AG20443 (cell line): ENCODE measurements at places on chromosomes 6 and 20.
A peak's percentile ranks its signal among the peaks of the same experiment; 100 is the strongest.

DNA sequence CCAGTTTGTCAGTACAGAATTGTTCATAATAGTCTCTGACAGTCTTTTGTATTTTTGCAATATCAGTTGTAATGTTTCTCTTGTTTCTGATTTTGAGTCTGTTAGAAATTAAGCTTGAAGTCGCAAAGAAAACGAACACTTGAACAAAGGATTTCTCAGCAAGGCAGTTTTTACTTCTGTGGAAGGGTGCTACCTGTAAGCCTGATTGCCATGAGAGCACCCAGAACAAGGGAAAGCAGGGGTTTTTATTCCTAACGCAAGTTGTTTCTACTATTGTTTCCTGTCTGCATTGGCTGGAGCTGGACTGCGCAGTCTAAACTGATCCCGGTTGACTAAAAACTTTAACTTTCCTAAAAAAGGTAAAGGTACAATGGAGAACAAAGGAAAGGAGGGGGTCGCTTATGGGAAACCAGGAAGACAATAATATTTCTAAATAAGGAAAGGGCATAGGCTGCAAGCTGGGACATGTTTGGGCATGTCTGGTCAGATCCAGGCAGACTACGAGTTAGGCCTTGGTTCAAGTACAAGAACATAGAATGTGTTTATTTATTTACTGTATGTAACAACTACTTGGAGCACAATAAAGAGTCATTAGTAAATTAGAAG is 28.5 kb downstream of the HLA-B start:
- DNase-seq = no peak

GRCh38 chr6:37589941-37590340 is 90.2 kb upstream of the CCDC167 start:
- no peak for DNase-seq

DNA sequence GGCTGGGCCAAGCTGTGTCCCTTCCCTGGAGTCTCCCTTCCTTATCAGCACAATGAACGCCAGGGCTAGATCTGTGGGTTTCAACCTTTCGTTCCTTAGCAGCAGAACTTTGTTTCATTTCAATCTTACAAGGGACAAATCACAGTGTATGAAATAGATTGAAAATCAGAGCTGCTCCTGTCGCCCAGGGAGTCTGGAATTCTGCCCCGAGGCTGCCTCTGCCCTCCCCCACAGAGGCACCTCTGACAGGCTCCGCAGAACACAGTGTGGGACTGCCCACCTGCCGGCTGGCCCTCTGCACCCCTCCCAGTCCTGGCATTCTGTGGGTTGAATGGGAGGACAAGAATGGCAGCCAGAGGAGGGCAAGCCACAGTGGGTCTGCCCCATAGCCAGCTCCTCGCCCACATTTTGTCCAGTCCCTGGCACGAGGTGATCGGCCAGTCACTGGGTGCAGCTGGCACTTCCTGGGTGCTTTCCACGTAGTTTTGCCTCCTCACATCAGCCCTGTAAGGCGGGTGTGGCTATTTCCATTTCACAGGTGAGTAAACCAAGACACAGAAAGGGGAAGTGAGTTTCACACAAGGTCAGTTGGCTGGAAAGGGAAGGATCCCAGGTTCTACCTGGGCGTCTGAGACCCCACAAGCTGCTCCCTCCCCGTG is 26.1 kb downstream of the MANBAL start:
- no peak for DNase-seq

DNA sequence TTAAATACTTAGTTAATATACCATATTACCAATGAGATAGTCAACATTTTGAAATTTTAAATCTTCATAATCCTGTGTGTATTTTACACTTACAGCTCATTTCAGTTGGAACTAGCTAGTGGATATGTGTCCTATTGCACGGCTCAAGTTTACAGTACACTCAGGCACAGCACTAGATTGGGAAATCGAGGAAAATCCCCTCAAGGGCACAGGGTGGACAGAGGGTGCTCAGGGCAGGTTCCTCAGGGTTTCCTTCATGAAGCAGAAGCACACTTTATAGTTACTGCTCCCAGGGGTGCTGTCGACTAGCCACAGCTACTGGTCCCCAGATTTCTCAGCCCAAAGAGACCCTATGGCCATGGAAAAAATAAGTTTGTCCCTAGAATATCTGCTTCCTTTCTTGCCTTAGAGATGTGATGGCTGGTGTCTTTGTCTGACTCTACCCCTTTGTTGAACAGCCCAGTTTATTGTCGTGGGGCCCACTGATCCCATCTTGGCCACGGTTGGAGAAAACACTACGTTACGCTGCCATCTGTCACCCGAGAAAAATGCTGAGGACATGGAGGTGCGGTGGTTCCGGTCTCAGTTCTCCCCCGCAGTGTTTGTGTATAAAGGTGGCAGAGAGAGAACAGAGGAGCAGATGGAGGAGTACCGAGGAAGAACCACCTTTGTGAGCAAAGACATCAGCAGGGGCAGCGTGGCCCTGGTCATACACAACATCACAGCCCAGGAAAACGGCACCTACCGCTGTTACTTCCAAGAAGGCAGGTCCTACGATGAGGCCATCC is 1.5 kb downstream of the BTN2A1 start:
- DNase-seq = no peak

GRCh38 chr20:25669826-25670422 is 26.7 kb downstream of the ZNF337 start:
- DNase-seq = peak; percentile 73

DNA sequence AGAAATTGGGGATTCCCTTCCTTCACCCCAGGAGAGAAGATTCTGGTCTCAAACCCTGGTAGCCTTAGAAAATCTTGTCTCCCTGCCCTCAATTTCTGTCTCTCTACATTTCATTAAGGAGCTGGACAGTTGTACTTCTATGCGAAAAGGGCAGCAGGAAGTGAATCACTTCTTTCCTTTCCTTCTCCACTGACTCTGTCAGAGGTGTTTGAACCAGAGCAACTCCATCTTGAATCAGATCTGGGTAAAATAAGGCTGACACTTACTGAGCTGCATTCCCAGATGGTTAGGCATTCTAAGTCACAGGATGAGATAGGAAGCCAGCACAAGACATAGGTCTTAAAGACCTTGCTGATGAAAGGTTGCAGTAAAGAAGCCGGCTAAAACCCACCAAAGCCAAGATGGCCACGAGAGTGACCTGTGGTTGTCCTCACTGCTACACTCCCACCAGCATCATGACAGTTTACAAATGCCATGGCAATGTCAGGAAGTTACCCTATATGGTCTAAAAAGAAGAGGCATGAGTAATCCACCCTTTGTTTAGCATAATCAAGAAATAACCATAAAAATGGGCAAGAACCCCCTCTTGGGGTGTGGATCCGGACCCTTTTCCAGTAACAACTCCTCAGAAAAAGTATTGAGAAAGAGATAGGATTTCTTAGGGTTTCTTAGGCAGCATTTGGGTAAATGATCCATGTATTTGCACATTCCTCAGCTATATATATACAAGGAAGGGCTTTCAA is 95.8 kb upstream of the PLCB4 start:
- DNase-seq = no peak

DNA sequence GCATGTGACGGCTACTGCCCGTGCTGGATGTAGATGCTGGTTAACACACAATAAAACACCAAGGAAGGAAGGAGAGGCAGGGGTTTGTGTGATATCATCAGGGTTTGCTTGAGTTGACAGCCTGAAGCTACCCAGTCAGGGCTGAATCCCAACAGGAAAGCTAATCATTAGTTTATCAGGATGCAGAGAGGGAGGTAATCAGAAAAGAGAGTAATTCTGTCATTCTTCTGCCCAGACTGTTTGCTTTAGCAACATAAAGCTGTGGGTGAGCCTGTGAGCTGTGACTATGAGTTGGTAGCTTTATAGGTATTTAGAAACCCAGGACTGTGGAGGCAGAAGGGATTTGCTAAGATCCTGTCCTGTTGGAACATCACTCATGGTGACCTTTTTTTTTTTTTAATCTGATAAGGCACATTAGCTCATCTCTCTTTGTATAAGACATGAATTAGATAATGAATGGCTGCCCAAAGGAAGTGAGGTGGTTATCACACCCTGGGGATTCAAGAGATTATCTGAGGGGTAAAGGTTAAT is 79.3 kb downstream of the CAP2 start:
- no peak for DNase-seq

GRCh38 chr20:17925141-17925939 is 43.3 kb downstream of the SNX5 start:
- DNase-seq = no peak

- DNase-seq = no peak
Observed at GRCh38 chr6:69732640-69733039, 64.2 kb downstream of the LMBRD1 start.

DNA sequence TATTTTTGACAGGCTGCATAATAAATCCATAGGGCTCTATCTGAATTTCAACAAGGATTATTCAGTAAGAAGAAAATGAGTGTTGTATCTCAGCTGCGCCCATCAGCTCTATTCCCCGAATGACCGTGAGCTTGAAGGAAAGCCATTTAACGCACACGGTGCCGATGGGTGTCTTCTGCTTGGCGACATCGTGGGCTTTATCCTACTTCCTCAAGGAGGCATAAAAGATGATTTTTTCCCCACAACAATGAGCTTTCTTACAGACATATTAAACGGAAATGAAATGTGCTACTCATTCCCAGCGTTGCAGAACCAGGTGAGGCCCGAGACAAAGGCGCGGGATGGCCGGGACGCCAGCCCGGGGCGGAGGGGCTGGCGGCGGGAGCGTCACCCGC is 710 bp downstream of the DYNLT1 start:
- no peak for DNase-seq

DNA sequence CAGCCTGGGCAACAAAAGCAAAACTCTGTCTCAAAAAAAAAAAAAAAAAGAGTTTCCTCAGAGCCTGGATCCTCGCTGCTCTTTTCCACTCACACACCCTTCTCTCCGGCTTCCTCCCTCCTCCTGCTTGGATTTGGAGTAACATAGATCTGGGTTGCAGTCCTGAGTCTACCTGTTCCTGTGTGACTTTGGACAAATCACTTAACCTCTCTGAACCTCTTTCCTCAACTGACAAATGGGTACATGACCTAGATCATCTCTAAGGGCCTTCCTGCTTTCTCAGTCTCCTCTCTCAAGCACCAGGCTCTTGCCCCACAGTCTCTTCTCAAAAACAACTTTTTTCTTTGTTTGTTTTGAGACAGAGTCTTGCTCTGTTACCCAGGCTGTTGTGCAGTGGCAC is 5.6 kb upstream of the R3HDML start:
- DNase-seq = no peak

DNA sequence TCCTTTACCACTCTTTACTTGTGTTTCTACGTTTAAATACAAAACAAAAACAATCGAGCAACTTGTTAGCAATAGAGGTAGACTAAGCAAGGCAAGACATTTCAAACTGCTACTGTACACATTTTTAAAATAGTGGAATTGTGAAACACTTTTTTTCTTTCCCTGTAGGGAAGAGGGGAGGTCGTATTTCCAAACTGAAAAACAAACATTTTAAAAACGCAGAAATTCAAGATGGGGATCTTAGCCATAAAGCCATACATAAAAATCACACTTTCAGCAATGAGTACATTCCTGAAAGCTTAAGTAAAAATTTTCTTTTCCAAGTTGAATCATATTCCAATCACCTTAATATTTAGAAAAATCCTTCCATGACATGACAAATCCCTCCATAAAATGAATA is 267.6 kb downstream of the LAMA2 start:
- DNase-seq = no peak

- DNase-seq = peak; percentile 23
Observed at GRCh38 chr6:144064402-144065212, 30.8 kb downstream of the SF3B5 start.

- DNase-seq = peak; percentile 36
Observed at GRCh38 chr6:36679043-36679833, 724 bp downstream of the CDKN1A start.

GRCh38 chr6:149750136-149750609 is 632 bp downstream of the PCMT1 start:
- DNase-seq = peak; percentile 67

- no peak for DNase-seq
Observed at GRCh38 chr6:38443352-38444144, 196.2 kb downstream of the BTBD9 start.

- no peak for DNase-seq
Observed at GRCh38 chr6:106199331-106199730, 113.2 kb downstream of the PRDM1 start.

GRCh38 chr20:32456869-32457478 is 98.8 kb downstream of the ASXL1 start:
- peak; percentile 93 for DNase-seq

DNA sequence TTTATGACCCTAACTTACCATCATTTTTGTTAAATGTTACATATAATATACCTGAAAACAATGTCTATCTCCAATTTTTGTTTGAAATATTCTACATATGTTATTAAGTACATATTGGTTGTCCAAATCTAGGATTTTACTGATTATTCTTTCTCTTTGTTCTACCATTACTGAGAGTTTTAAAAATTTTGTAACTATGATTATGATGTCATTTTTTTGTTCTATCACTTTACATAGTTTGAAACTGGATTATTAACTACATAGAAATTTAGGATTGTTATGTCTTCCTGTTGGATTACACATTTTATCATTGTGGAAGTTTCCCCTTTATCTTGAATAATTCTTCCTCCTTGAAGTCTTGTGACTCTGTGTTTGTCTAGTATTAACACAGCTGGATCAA is 41.2 kb downstream of the LINC00237 start:
- no peak for DNase-seq

- DNase-seq = no peak
Observed at GRCh38 chr6:66526061-66526460, 819.0 kb upstream of the EYS start.

DNA sequence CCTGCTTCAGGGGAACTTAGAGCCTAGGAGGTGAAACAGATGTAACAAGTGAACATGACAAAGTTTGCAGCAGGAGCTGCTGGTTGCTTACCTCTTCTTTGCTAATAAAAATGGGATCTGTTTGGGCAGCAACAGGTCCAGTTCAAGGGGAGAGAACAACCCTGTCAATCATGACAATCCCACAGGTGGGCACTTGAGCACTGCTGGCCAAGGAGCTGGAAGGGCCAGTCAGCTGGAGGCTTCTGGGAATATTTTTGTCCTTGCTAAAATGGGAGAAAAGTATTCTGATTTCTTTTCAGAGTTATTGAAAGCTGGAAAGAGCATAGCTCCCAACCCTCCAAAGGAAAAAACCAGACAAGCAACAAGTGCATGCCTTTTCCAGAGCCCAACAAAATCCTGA is 477.7 kb upstream of the SULF2 start:
- DNase-seq = no peak

- DNase-seq = no peak
Observed at GRCh38 chr20:12014276-12014675, 96.6 kb downstream of the BTBD3 start.

DNA sequence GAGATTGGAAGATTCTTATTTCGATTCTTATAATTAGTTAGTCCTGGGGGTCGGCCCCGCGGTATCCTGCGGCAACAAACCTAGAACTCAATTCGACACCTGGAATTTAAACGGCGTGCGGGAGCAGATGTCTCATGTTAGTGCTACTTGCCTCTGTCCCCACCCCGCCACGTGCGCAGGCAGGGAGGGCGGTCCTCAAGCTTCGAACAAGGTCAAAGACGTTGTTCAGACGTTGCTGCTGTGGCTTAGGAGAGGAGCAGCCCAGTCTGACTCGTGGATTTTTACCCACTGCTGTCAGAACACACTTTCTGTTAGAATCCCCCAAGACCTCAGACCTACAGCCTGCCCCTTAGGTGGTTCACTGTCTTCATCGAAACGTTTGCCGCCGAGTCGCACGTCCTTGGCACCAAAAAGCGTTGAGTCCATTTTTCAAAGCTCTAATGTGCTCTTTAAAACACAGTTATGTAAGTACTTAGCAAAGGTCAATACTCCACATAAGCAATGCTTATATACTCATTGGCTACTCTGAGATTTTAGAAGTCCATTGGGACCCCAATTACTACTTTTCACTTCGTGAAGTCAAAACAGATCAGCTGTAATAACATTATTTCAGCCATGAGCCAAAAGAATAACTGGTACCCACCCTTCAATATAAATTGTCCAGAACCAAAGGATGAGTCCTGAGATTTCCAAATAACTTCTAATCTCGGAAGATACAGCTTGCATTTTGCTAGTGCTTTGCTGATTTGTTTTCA is 2.7 kb upstream of the C6orf62 start:
- peak; percentile 80 for DNase-seq
